ENCODE measurements at places on chromosomes 5 and 9.

GRCh38 chr9:22211588-22212360 lies 202.7 kb upstream of the CDKN2B start:
- DNase-seq: no peak

DNA sequence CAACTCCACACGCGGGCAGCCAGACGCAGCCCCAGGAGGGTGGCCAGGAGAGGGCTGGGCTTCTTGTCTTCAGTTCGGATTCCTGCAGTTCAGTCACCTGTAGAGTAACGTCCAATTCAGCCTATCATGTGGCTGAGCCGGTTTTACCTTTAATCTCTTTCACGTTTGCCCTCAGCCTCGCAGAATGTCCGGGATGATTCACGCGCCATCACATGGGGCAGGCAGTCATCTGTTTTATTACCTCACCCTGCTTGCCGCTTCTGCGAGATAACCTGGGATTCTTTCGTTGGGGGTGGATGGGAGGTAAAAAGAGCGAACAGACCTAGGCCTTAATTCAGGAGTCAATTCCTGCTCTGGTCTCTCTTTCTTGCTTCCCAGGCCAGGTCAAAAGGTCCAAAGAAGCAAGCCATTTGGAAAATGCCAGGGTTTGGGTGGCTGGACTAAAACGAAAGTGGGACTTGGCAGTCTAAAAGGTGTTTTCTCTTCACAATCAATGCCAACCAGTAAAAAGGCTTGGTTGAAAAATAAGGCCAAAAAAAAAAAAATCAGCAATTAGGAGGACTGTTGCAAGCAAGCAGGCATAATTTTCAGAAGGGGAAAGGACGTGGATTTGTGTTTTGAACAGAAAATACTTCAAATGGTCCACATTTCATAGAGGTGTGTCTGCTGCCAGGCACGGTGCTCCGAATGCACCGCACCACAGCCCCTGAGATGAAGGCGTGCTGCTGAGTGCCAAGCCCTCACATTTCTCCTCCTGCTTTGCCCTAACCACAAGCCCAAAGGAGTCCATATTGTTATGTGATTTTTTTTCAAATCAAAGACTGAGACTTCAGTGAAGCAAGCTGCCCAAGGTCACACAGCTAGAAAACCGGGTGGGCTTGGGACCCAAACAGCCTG lies 2.8 kb upstream of the WWC1 start:
- no peak for DNase-seq

DNA sequence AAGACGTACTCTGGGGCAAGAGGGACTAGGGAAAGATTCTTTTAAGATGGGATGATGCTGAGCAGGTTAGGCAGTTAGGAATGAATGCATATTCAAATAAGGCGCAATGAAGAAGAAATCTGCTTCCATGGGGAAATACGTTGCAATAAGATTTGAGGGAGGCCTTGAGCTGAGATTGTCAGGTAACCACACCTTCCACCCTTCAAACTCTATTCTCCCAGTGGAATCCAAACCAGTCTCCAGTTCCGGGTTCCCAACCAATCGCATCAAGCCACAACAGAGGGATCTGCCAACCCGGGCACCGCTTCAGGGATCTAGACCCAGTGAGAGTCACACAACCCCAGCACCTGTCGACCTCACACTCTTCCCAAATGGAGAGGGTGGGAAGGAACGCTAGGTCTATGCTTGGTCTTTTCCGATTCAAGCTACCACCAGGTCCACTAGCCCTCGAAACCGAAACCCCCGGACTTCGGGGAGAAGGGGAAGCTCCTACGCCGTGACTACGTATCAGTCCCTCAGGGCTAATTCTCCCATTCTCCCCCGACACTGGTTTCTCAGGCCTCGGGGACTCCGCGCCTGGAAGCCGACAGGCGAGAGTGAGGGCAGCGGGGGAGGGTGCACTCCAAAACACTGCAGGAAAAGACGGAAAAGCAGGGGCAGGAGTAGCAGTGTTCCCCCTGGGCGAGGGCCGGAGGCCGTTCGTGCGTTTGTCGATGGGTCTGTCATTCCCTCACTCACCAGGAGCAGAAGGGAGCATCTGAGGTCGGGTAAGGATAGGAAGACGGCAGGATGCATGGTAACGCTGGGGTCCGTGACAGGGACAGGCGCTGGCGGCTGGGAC lies 534 bp downstream of the ERP44 start:
- DNase-seq: no peak

DNA sequence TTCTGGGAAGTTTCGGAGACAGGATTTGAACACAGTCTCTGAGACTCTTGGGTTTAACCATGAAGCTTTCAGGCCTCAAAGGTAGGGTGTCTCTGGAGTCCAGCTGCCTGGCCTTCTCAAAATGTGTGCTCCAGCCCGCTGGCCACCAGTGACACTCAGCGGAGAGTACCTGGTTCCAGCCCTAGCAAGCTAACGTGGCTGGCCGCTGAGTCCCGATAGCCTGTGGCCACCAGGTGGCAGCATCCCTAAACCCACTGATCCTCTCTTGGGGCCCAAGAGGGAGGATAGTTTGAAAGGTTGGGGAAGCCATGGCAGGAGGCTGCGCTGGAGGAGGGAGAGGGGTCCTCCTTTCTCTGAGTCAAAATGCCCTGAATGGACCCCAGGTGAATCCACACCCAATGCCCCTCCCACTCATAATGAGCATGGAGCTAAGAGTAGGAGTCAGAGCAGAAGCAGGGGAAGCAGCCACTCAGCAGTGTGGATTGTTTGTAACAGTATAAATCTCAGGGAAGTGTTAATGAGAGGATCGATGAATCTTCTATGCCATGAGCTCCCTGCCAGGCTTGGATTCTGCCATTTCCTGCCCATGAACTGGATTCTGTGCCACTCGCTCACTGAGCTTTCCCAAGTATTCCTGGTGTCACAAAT lies 5.4 kb upstream of the TIFAB start:
- DNase-seq: no peak

- no peak for DNase-seq
Observed at GRCh38 chr5:150329038-150329437, 26.3 kb upstream of the ARSI start.

- DNase-seq: no peak
Observed at GRCh38 chr9:12935714-12936113, 160.9 kb downstream of the LURAP1L start.

- no peak for DNase-seq
Observed at GRCh38 chr5:115774684-115775083, 41.8 kb downstream of the CDO1 start.

GRCh38 chr9:69444021-69444420 lies 119.0 kb downstream of the ENTREP1 start:
- DNase-seq: no peak

GRCh38 chr9:89878687-89879086 lies 273.9 kb downstream of the GADD45G start:
- no peak for DNase-seq

- no peak for DNase-seq
Observed at GRCh38 chr5:149836451-149837139, 106.5 kb downstream of the PPARGC1B start.

DNA sequence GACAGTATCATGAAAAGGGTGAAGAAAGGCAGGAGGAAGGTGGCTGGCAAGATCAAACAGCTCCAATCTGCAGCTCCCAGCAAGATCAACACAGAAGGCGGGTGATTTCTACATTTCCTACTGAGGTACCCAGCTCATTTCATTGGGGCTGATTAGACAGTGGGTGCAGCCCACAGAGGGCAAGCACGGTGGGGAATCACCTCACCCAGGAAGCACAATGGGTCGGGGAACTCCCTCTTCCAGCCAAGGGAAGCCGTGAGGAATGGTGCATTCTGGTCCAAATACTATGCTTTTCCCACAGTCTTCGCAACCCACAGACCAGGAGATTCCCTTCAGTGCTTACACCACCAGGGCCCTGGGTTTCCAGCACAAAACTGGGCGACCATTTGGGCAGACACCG lies 66.8 kb downstream of the CAMSAP1 start:
- DNase-seq: no peak

- no peak for DNase-seq
Observed at GRCh38 chr5:80172067-80172695, 83.7 kb downstream of the SERINC5 start.

- DNase-seq: no peak
Observed at GRCh38 chr5:147869112-147869511, 9.4 kb upstream of the SCGB3A2 start.

DNA sequence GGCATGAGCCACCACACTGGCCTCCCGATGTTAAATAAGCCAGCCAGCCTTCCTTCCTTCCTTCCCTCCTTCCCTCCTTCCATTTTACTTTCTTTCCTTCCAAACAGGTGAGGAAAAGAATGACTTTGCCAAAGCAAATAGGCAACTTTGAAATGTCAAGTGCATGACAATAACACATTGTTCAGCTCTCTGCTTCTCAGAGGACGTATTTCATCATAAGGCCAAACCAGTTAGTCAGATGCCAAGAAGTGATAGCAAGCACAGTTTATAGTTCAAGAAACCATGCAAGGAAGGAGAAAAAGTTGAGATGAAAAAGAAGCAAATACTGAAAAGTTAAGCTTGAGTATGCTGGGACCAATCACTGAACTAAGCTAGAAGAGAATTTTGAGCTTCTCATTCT lies 29.5 kb downstream of the POU4F3 start:
- DNase-seq: no peak

- no peak for DNase-seq
Observed at GRCh38 chr9:36935768-36936497, 98.1 kb downstream of the PAX5 start.

DNA sequence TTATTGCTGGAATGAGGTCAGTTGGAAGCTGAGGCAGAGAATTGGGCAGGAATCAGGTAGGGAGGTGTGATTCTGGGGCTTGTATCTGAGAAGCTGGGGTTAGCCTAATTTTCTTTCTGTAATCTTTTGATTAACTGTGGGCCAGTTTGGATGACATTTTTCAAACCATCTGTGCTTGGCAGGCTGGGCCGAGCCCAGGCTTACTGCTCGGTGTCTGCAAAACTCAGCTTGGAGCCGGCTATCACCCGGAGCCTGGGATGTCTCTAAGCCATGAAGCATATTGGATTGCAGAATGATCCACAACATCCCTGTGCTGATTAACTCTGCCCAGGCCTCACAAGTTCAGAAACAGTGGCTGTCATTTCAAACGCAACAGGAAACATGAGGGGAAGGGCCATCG lies 26.5 kb downstream of the KCNMB1 start:
- no peak for DNase-seq

DNA sequence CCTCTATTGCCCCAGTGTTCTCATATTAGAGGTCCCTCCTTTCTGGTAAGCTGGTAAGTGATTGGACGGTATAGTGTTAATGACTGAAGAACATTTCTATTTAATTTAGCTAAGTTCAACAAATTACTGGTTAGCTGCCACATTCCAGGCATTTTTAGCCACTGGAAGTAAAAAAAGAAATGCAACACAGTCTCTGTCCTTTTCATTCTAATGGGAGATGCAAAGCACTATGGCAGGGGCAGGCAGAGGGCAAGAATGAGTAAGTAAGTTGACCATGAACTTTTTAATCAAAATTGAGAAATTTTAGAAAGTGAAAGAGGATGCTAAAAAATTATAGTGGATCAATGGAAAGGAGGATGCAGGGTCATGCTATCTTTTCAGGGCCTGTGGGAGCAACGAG lies 137.4 kb downstream of the GPBP1 start:
- no peak for DNase-seq

- DNase-seq: no peak
Observed at GRCh38 chr9:110069326-110070248, 138.4 kb downstream of the C9orf152 start.

GRCh38 chr5:96745844-96746531 lies 61.8 kb downstream of the ERAP1 start:
- no peak for DNase-seq

GRCh38 chr9:116543731-116544400 lies 143.2 kb upstream of the TRIM32 start:
- no peak for DNase-seq

GRCh38 chr9:112774006-112774996 lies 23.7 kb downstream of the SNX30 start:
- DNase-seq: no peak

- DNase-seq: no peak
Observed at GRCh38 chr5:163260961-163261360, 176.4 kb upstream of the CCNG1 start.
